ENCODE measurements at places on chromosomes 7 and 10. TPM values are rescaled to one million over a fixed set of nuclear protein-coding genes. Genes with fewer than 3 reads are reported as not detected.

Gene PRSS37
- total RNA-seq = not detected

Gene SPAG6
- total RNA-seq = not detected

Gene MRPL32
- 69.0 TPM for total RNA-seq

Gene PLXDC2
- 0.02 TPM for total RNA-seq

Gene H2BK1
- not detected for total RNA-seq

Gene STOX1
- 0.87 TPM for total RNA-seq

Gene PHYHIPL
- total RNA-seq = 0.31 TPM

Gene SPAM1
- not detected for total RNA-seq

Gene STEAP1B
- 0.13 TPM for total RNA-seq

Gene JCAD
- total RNA-seq = 8.2 TPM

Gene CNPY1
- not detected for total RNA-seq

Gene EVX1
- total RNA-seq = not detected

Gene CAV1
- 487 TPM for total RNA-seq

Gene MMD2
- not detected for total RNA-seq

Gene CACUL1
- 12.1 TPM for total RNA-seq

Gene PAX4
- not detected for total RNA-seq

Gene CDH23
- 2.0 TPM for total RNA-seq

Gene DNAH11
- total RNA-seq = 0.15 TPM

All from A549 treated with CORT108297 at 1 μM for 4 hours (cell line).